Stimulated activated CD4-positive, alpha-beta T cell treated with anti-CD3 and anti-CD28 coated beads, Interleukin-4, amount 100 ng/mL, for 4 hours (primary cell): ENCODE measurements at places on chromosomes 16 and 17.

DNA sequence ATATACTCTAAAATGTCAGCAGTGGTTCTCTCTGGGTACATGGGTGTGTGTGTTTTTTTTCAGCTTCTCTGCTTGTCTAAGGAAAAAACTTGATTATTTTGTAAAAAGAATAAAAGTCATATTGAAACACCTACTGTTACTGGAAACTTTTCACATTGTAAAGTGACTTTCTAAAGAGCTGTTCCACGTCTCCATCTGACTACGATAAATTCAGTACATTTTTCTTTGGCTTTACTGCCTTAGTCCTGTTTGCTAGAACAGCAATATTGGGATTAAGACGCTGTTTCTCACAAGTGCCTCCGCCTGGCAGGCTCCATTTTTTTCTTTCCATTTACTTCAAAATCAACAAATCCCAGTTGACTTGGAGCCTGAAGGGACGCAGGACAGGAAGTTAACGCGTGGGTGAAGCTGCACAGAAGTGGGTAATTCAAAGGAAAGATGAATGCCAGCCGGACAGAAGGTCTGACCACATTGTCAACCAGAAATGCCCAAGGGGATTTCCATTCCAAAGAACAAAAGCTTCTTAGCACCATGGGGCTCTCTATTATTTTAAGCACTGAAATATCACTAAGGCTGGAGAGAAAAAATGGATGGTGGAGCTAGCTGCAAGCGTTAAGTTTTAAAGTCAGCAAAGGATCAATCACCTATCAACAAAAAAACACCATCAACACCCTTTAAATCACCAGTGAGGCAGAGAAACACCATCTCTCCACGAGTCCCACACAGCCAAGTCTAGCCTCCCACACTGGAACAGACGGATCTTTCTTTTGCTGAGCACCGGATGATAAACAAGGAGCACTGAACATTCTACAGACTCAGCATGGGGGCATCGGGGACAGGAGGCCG lies 8.4 kb downstream of the GLOD4 start:
- no peak for DNase-seq

- no peak for DNase-seq
Observed at GRCh38 chr17:75637143-75637538, 3.9 kb downstream of the SMIM5 start.

- DNase-seq = no peak
Observed at GRCh38 chr16:69522732-69523404, 42.9 kb upstream of the NFAT5 start.

DNA sequence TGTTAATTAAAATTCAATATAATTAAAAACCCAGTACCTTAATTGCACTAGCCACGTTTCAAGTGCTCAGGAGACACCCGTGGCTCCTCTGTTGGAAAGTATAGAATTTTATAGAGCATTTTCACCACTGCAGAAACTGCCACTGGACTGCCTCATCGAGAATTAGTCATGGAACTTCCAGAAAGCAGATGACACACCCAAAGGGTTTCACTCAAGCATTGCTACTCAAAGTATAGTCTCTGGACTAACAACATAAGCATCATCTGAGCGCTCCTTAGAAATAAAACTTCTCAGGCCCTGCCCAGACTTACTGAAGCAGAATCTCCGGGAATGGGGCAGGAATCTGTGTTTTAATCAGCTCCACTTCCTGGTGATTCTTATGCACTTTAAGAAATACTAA lies 63.5 kb upstream of the GPR139 start:
- no peak for DNase-seq
